ENCODE measurements at places on chromosomes 1 and 21.

DNA sequence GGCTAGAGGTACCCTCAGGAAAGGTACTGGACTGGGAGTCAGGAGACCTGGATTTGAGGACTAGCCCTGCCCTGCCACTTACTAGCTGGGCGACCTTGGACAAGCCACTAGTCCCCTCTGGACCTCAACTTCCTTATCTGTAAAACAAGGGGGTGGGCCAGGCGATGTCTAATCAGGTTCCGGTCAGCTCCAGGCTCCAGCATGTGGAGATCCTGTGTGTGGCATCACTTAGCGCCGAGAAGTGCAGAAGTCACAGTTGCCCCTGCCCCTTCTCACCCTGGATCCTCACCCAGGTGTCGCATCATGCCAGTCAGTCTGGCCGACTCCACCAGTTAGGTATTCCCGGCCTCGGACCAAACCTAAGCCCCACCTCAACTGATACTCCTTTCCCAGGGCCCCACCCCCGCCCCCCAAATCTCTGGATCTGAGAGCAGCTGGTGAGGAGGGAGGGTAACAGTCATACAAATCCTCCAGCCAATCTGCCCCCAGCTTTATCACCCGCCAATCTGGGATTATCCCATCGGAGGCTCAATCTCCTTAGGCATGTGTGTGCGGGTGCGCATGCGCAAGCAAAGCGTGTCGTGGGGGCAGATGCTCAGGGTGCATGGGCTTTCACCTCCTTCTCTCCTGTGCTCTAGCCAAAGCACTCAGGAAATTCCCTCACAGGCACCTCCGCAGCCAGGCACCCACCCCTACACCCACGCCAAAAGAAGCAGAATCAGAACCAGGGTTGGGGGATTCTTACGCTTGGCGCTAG lies 5.4 kb downstream of the CELF3 start:
- DNase-seq, result no peak

DNA sequence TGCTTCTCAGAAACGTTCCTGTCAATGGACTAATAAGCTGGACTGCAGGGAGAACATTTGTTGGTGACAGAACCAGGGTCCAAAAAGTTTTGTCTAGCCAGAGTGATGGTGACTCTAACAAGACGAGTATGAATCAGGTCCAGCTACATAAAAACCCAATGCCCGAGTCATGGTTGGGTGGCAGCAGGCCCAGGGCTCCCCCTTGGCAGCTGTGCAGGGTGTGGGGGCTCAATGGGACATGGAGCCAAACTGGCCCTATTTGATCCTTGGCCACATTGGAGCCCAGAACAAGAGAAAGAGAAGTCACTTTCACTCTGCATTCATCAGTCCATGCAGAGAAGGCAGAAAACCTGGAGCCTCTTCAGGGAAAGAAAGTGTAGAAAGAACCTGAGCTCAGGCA lies 37.9 kb upstream of the TENT5C start:
- no peak for DNase-seq

DNA sequence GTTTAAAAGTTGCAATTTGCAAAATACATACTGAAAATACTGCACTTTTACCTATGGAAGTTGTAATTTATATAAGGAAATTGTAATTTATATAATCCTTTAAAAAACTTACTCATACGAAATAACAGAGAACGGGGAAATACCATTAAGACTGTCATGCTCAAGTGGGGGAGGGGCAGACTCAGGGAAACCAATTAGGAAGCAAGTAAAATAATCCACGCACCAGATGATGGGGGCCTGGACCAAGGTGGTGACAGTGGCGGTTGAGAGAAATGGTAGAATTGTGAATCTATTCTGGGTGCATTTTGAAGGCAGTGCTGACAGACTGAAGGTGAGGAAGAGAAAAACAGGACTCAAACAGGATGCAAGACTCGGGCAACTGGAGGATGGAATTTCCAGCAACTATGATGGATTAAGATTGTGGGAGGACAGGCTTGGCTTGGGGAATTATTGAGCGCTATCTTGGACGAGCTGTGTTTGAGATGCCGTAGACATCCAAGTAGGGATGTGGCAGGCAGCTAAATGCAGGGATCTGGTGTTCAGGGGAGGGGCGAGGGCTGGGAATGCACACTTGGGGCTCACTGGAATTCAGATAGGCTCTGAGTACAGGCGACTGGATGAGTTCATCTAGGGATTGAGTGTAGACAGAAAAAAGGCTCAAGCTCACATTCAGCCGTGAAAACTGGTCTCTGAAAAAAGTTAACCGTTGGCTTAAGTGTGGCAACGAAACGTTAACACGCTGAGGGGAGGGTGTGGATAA lies 977 bp downstream of the LCA5L start:
- no peak for DNase-seq

DNA sequence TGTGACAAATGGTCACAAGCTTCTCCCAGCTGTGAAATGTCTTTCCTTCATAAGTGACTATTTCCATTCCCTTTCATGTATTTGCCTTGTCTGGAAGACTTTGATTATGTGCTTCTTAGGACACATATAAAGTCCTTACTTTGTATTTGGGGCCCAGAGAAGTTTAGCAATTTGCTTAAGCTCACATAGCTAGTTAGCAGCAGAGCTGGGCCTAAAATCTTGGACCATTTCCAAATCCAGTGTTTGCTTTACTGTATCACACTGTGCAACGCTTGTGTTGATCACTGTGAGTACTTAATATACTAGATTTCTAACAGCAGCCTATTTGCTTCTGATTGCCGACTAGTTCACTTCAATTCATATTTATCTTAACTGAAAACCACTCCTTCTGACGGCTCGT lies 2.2 kb upstream of the KCNA3 start:
- DNase-seq, result no peak

GRCh38 chr1:244732851-244733450 lies 80.0 kb downstream of the DESI2 start:
- DNase-seq, result no peak

DNA sequence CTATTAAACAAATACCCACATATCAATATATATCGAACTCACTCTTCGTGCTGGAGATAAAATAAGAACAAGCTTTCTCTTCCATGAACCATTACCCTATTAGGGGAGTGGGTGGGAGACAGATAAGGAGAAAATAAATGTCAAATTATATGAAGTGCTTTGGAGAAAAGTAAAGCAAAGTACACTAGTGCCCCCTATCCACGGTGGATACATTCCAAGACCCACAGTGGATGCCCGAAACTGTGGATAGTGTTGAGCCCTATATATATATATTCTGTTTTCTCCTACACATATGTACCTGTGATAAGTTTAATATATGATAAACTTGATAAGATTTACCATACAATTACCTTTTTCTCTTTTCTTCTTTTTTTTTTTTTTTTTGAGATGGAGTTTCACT lies 54.6 kb downstream of the FH start:
- no peak for DNase-seq

- DNase-seq, result no peak
These were observed 1014.5 kb downstream of the BRINP3 start for GRCh38 chr1:189463166-189463565.

DNA sequence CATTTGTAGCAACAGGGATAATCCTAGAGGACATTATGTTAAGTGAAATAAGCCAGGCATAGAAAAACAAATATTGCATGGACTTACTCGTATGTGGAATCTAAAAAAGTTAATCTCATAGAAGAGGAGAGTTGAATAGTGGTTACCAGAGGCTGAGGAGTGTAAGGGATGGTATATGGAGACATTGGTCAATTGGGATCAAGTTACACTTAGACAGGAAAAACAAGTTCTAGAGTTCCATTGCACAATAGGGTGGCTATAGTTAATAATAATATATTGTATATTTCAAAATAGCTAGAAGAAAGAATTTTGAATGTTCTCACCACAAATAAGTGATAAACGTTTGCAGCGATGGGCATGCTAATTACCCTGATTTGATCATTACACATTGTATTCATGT lies 354.6 kb downstream of the SEC16B start:
- no peak for DNase-seq

- no peak for DNase-seq
These were observed 860.8 kb downstream of the BRINP3 start for GRCh38 chr1:189616893-189617292.

DNA sequence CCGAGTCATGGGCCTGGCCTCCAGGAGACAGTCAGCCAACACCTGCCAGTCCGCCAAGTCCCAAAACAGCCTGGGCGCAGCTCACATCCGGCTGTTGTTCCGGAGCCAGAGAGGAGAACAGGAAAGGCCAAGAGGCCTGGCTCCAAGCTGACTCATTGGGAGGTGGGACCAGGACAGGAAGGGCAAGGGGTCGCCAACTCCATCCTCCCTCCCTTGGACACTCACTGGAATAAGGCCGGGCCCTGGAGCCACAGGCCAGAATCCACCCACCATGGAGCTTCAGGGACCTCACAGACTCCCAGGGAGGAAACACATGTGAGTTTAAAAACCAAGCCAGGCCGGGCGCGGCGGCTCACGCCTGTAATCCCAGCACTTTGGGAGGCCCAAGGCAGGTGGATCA lies 25.1 kb upstream of the CLIC4 start:
- no peak for DNase-seq

GRCh38 chr21:26597031-26597430 lies 23.9 kb upstream of the CYYR1 start:
- DNase-seq, result no peak

- DNase-seq, result no peak
These were observed 27.4 kb downstream of the LGALS8 start for GRCh38 chr1:236550961-236551851.

DNA sequence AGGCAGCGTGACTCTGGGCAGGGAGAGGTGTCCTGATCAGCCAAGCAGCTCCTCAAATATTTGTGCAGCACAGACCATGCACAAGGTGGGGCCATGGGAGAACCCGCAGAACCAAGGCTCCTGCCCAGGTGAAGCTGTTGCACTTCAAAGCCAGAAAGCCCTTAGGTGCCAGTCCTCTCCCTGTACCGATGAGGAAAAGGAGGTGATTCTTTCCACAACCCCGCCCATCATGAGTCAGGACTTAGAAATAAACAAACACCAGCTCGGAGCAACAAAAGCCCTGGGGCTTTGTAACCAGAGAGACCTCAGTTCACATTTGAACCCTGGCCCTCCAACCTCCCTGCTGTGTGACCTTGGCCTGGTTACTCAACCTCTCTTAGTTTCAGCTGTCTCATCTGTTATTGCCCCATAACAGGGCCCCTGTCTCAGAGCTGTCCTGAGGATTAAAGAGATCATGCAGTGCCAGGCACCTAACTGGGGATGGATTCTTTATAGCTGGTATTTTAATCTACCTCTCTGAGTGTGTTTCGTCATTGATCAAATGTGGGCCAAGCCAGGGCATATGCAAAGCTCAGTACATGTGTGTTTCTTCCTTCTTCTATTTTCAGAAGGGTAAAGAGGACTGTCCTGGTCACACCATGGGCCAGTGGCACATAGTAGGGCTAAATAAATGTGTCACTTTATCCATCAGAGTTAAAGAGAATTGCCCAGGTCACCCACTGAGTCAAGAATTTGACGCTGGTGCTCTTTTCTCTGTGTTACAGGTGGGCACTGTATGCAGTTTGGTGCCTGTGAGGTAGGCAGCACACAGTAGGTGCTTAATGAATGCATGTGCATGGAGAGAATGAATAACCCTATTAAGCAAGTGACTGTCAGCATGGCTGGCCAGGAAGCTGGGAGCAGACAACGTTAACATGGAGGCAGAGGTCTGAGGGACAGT lies 1.4 kb downstream of the LDLRAD1 start:
- no peak for DNase-seq

DNA sequence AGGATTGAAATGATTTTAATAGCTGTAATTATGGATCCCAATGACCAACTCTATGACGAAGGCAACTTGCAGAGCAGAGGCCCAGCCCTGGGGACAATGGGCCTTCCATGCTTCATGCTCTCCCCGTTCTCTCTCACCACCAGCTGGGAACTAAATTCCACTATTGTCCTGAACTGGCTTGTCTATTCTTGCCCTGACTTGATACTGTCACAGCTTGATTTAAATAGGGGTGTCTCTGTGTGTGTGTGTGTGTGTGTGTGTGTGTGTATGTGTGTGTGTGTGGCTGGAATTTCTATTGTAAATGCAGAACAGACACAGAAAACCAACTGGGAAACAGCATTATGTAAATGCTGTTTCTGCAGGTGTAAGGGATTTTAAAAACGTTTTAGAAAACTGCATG lies 57.0 kb downstream of the SLC22A15 start:
- no peak for DNase-seq

DNA sequence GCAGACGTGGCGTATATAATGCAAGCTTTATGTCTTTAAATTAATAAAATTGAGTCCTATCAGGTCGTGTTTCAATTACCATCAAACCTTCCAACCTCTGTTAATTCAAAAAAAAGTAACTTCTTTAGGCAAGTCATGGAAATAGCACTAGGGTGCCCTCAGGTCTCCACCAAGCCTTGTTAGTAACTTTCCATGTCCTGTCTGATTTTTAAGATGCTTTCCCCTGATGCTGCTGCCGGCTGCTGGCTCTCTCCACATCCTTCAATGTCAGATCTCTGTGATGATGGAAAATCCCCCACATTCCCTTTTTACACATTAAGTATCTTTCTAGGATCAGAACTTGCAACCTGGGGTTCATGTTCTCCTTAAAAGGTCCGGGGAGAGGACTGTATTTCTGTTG lies 3.0 kb downstream of the ERG start:
- DNase-seq, result no peak

- no peak for DNase-seq
These were observed 265.0 kb downstream of the NPHP4 start for GRCh38 chr1:5727191-5727590.

DNA sequence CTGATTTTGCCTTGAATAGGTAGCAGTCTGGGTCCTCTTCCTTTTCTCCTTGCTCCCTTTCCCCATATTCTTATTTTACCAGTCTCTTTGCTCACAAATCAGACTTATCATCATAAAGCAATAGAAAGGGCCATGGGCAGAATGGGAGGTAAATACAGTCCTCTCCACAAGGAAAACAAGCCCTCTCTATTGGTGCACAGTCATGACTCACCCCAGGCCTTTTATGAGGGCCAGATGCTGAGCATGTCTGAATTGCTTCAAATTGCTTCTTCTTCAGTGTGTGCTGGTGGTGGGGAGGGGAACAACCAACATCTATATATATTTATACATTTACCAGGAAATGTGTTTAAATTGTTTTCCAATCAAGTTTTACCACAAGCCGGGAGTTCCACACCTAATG lies 75.2 kb downstream of the GFI1 start:
- DNase-seq, result no peak

- no peak for DNase-seq
These were observed 28.8 kb upstream of the PDPN start for GRCh38 chr1:13554798-13555197.

DNA sequence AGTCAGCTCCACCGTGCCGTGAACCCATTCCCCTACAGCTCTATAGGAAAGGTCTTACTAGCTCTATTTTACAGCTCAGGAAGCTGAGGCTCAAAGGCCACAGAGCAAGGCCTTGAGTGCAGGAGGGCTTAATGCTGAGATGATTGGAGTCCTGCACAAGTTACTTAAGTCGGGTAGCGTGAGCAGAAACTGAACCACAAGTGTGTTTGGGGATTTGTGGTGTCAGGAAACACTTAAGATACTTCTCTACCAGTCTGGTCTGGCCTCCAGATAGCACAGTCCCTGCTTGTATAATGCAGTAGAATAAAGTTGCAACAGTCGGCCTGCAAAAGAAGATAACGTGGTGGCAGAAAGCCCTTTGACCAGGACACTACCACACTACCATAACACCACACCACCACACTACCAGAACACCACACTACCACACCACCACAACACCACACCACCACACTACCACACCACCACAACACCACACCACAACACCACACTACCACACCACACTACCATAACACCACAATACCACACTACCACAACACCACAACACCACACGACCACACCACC lies 118.1 kb downstream of the SPSB1 start:
- DNase-seq, result no peak

All from central memory CD4-positive, alpha-beta T cell (primary cell).